ENCODE measurements at places on chromosomes 4 and X. TPM values are rescaled to one million over a fixed set of nuclear protein-coding genes. Genes with fewer than 3 reads are reported as not detected.

DNA sequence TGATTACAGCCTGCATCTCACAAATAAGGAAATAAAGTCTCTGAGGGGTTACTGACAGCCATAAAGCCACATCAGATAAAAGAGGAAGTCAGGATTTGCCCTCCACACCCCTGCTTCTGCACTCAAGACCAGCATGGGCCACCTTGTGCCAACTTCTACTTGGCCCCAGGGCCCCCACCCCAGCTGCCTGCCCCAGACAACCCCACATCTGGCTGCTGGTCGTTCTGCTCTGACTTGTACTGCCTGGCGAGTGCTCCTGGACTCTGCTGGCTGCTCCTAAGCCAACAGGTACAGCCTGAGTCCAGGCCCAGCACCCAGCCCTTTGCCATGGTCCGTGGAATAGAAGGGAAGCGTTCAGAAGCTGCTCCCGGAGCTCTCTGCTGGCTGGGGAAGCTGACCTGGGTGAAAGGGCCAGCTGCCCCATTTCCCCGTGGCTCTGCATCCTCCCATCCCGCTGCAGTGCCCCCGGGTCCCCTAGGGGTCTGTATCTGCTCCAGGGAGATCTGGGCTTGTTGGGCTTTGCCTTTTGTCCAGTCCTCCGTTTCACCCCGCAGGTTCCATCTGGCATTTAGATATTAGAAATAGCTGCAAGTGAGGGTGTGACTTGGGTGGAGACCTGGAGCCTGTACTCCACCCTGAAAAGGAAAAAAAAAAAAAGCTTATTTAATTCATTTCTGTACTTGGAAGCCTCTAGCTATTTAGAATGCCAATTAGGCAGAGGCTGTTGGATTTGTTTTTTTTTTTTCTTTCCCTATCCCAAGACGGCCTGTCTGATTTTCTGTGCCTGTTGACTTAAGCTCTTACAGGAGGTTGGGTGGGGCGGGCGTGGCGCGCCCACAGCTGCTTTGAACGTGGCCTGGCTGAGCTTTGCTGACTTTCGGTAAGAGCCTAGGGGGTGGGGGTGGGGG lies 194.7 kb downstream of the PTTG2 start:
- DNase-seq, result no peak
- no peaks in the 10 kb centered on the region for H3K36me3 ChIP-seq
- H3K27ac ChIP-seq, result no peak overlapping the region
- peaks cover under 1% of the 10 kb centered on the region for H3K4me1 ChIP-seq
- no peak overlapping the region for H3K4me3 ChIP-seq

DNA sequence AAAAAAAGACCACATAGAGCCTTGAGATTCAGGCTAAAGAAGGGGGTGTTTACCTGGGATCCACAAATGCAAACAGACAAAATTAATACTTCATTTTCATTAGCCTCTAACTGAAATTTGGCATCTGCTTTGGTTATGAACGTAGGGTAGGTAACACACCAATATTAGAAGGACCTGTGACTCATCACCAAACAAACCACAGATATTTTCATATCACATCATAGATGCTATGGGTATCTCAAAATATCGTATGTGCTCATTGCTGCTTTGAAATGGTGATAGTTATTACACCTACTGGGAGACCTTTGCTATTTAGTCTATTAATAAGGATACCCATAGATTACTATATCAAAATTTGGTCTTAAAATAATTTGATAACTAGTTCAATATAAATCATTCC lies 180.6 kb upstream of the MAP3K15 start:
- no peaks in the 10 kb centered on the region for H3K36me3 ChIP-seq
- no peaks in the 10 kb centered on the region for H3K4me1 ChIP-seq
- H3K27me3 ChIP-seq, result peaks cover 2% of the 10 kb centered on the region

GRCh38 chr4:14452001-14452400 lies 550.3 kb upstream of the CPEB2 start:
- H3K27me3 ChIP-seq, result no peaks in the 10 kb centered on the region
- H3K36me3 ChIP-seq, result no peaks in the 10 kb centered on the region
- no peaks in the 10 kb centered on the region for H3K4me1 ChIP-seq
- no peak overlapping the region for H3K4me3 ChIP-seq
- no peak overlapping the region for H3K27ac ChIP-seq

DNA sequence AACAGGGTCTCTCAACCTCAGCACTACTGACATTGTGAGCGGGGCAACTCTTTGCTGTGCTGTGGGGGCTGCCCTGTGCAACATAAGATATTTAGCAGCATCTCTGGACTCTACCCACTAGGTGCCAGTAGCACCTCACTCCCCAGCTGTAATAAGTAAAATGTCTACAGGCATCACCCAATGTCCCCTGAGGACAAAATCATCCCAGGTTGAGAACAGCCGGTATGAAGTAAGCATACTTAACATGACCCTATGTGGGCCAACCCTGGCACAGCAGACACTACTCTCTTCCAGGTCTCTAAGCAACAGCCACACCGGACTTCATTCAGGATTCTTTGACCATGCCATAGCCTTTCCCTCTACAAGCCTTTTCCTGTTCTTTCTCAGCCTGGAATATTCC lies 10.5 kb upstream of the MGST2 start:
- H3K27me3 ChIP-seq, result no peaks in the 10 kb centered on the region
- no peaks in the 10 kb centered on the region for H3K4me1 ChIP-seq
- no peak overlapping the region for H3K27ac ChIP-seq
- no peak for DNase-seq

DNA sequence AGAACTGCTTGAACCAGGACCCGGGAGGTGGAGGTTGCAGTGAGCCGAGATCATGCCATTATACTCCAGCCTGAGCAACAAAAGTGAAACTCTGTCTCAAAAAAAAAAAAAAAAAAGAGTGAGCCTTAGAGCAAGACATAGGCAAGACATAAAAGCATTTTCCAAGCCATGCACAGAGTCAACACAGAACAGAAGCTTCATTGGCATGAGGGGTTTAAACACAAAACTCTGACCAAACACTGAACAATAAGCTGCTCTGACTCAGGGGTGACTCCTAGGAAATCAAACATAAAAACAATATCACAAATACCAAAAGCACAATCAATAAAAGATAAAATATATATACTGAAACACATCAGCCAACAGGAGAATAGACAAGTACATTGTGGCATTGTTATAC lies 136.8 kb downstream of the PLS3 start:
- no peak for DNase-seq
- H3K27me3 ChIP-seq, result peaks cover 10% of the 10 kb centered on the region
- H3K4me3 ChIP-seq, result no peak overlapping the region
- no peaks in the 10 kb centered on the region for H3K4me1 ChIP-seq

- DNase-seq, result no peak
- H3K27me3 ChIP-seq, result no peaks in the 10 kb centered on the region
- no peaks in the 10 kb centered on the region for H3K36me3 ChIP-seq
- H3K4me1 ChIP-seq, result no peaks in the 10 kb centered on the region
- no peak overlapping the region for H3K27ac ChIP-seq
Measured at GRCh38 chr4:94766856-94767255, 9.1 kb downstream of the BMPR1B start.

DNA sequence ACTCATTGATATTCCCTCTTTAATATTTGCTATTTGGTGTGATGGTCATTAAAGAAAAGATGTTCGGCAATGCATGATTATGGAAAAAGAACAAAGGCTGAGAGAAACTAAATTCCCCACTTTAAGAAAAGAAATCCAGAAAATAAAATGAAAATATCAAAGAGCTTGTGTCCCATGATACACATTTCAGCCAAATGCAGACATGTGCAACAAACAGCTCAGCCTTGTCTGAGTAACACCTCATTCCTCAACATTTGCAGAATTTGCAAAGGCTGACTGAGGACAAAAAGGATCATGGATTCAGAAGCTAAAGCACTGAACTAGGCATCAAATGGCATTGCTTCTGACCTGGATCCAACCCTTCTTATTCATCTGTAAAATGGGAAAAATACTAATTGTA lies 281.0 kb downstream of the RAB28 start:
- no peak overlapping the region for H3K4me3 ChIP-seq
- DNase-seq, result no peak
- no peaks in the 10 kb centered on the region for H3K36me3 ChIP-seq
- no peaks in the 10 kb centered on the region for H3K27me3 ChIP-seq
- H3K27ac ChIP-seq, result no peak overlapping the region

PLAC1 gene
- not detected for total RNA-seq

Measured in kidney (tissue), 22 donors.